ENCODE measurements at places on chromosomes 1 and 21.

GRCh38 chr1:172630868-172631267, 28.0 kb upstream of the FASLG start:
- H3K4me1 ChIP-seq: peaks cover 5% of the 10 kb centered on the region
- no peak overlapping the region for H3K4me3 ChIP-seq
- H3K36me3 ChIP-seq: no peaks in the 10 kb centered on the region

DNA sequence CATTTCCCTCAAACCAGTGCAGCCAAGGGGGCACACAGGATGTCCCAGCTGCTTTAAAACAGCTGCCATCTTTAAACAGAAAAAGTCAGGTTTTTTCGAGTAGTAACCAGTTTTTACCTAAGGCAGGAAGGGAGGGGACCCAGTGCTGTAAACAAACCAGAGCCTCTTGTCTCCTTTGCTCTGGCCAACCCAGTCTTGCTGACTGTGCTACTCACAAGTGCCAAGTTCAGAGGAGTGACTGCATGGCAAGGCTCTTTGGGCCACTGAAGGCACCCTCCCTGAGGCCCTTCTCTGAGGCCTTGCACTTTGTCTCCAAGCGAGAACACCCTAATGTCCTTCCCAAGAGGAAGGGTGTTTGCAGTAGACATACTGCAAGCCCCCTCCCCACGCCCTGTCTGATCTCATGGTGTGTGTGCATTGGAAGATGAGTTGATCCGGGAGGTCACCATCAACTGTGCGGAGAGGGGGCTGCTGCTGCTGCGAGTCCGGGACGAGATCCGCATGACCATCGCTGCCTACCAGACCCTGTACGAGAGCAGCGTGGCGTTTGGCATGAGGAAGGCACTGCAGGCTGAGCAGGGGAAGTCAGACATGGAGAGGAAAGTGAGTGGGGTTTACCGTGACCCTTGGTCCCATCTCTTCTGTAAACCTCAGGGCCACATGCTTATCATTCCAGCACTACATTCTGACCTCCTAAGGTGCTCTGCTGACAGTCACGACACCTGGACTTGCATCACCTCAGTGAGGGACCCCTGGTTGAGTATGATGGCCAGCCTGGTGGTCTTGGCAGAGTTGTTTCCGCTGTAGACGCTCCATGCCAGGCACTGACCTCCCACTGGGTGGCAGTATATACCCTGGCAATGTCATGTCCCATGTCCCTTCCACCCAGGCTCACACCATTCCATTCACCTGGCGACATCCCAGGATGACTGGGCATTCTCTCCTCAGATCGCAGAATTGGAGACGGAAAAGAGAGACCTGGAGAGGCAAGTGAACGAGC, 4.7 kb downstream of the DNALI1 start:
- no peak overlapping the region for H3K27ac ChIP-seq
- DNase-seq: no peak
- H3K4me1 ChIP-seq: no peaks in the 10 kb centered on the region
- peaks cover 17% of the 10 kb centered on the region for H3K36me3 ChIP-seq
- no peak overlapping the region for H3K4me3 ChIP-seq

GRCh38 chr1:152160576-152160975, 1.5 kb upstream of the RPTN start:
- no peaks in the 10 kb centered on the region for H3K27me3 ChIP-seq
- no peak overlapping the region for H3K4me3 ChIP-seq
- no peaks in the 10 kb centered on the region for H3K4me1 ChIP-seq
- H3K36me3 ChIP-seq: no peaks in the 10 kb centered on the region

- peak overlapping the region; percentile 93 for H3K27ac ChIP-seq
- H3K27me3 ChIP-seq: no peaks in the 10 kb centered on the region
- H3K4me3 ChIP-seq: peak overlapping the region; percentile 7
- DNase-seq: no peak
- peaks cover 13% of the 10 kb centered on the region for H3K36me3 ChIP-seq
Measured at GRCh38 chr1:30747033-30748008, 10.3 kb downstream of the LAPTM5 start.

- peak overlapping the region; percentile 8 for H3K27ac ChIP-seq
- no peak for DNase-seq
- H3K4me1 ChIP-seq: peaks cover 17% of the 10 kb centered on the region
- H3K4me3 ChIP-seq: no peak overlapping the region
- H3K27me3 ChIP-seq: no peaks in the 10 kb centered on the region
Measured at GRCh38 chr1:40694353-40694874, 2.9 kb downstream of the NFYC start.

DNA sequence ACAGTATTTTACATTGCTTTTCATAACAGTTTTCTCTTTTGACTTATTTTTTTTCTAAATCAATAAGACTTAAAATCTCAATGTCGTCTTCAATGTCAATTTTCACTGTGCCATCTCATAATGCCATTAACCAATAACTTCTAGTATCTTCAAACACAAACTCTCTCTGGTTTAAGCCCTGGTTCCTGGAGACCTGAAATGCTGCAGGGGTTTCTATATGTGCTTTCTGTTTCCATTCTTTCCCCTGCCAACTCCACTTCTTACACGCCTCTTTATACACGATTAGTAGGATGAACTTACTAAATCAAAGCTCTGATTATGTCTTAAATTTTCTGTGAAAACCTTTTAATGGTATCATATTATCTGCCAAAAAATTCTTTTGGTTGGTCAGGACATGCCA, 191.4 kb downstream of the AMY1C start:
- H3K27ac ChIP-seq: no peak overlapping the region
- no peaks in the 10 kb centered on the region for H3K27me3 ChIP-seq
- no peaks in the 10 kb centered on the region for H3K36me3 ChIP-seq

GRCh38 chr1:17359808-17360207, 12.2 kb upstream of the PADI6 start:
- no peaks in the 10 kb centered on the region for H3K36me3 ChIP-seq
- no peaks in the 10 kb centered on the region for H3K4me1 ChIP-seq
- no peak overlapping the region for H3K27ac ChIP-seq
- H3K4me3 ChIP-seq: no peak overlapping the region

DNA sequence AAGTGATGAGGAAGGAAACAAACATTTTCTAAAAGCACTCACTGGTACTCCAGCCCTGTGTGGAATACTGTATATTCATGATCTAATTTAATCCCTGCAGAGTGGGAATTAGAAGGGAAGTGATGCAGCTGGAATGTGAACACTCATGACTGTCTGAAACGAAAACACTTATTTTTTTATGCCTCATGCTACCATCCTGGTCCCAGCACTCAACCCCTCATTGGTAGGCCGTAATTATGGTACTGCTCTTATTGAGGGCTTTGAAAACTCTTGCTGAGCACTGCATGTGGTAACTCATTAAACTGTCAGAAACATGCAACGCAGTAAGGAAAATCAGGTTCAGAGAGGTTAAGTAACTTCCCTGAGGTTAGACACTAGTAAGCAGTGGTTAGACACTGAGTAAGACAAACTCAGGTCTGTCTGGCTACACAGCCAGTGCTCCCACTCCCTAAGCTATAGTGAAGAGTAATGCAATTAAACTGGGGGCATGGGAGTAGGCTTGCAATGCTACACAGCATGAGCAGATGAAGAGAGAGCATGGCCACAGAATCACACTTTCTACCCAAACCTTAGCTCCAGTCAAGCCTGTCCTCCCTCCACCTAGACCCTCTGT, 17.3 kb upstream of the TNFSF4 start:
- H3K4me3 ChIP-seq: no peak overlapping the region
- H3K36me3 ChIP-seq: no peaks in the 10 kb centered on the region
- no peak for DNase-seq
- H3K27ac ChIP-seq: no peak overlapping the region
- H3K4me1 ChIP-seq: no peaks in the 10 kb centered on the region
- no peaks in the 10 kb centered on the region for H3K27me3 ChIP-seq

DNA sequence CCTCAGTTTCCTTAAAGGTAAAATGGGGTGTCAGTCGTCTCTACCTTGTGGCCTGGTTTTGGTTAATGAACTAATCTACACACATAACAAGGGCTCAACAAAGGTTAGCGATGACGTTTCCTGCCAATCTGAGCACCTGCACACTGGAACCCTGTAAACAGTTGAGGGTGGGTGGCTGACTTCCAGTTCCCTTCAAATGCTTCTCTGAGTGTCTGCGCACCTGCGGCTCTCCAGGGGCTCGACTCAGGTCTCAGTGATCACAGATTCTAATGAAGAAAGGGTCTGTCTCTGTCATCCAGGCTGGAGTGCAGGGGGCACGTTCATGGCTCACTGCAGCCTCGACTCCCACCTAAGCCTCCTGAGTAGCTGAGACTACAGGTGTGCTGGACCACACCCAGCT, 3.3 kb upstream of the AGPAT3 start:
- no peak for DNase-seq
- H3K27me3 ChIP-seq: no peaks in the 10 kb centered on the region
- H3K4me3 ChIP-seq: no peak overlapping the region
- no peaks in the 10 kb centered on the region for H3K36me3 ChIP-seq

DNA sequence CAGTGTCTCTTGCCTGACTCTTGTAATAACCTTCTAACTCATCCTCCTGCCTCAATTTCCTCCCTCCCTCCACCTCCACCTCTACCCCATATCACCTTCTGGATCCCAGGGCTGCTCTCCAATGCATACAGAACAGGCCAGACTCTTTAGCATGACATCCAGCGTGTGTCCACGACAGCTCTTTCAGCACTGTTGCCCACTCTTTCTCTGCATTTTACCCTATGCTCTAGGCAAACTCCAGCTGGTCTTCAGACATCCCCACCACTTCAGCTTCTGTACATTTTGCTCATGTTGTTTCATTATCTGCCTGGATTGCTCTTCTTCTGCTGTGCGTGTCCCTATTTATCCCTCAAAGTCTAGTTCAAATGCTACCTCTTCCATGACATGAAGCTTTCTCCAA, 4.8 kb downstream of the INKA2 start:
- H3K27ac ChIP-seq: no peak overlapping the region
- DNase-seq: no peak

DNA sequence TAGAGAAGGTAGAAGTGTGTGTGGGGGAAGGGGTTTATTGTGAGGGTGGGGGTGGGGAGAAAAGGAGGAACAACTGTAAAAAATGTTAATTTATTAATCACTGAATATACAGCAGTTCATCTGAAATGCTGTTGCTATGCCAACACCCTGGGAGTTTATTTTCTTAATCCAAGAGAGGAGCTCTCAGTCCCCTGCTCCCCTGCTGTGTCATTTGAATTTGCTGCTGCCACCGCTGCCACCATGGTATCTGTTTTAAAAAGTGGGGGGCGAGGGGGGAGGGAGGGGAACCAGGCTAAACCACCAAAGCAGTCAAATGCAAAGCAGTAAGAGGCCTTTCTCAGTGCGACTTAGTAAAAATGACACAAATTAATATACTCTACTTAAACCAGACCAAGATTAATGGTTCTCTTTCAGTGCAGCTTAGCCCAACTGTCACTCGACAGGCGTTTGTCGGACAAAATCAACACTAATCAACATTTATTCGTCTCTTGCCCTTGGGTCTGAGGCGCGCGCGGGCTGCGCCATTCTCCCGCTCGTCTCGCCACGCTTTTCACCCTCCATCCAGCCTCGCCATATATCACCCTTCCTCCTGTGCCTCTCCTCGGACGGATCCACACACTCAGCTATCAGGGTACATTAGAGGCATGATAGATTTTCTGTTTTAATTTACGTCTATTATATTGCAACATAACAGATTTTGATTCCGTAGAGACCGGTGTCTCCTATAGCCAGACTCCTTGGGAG, 76.2 kb downstream of the PBX1 start:
- H3K27me3 ChIP-seq: no peaks in the 10 kb centered on the region

GRCh38 chr1:75099581-75099980, 34.6 kb upstream of the LHX8 start:
- no peak overlapping the region for H3K4me3 ChIP-seq
- H3K27ac ChIP-seq: no peak overlapping the region
- DNase-seq: no peak
- no peaks in the 10 kb centered on the region for H3K27me3 ChIP-seq
- H3K36me3 ChIP-seq: no peaks in the 10 kb centered on the region

DNA sequence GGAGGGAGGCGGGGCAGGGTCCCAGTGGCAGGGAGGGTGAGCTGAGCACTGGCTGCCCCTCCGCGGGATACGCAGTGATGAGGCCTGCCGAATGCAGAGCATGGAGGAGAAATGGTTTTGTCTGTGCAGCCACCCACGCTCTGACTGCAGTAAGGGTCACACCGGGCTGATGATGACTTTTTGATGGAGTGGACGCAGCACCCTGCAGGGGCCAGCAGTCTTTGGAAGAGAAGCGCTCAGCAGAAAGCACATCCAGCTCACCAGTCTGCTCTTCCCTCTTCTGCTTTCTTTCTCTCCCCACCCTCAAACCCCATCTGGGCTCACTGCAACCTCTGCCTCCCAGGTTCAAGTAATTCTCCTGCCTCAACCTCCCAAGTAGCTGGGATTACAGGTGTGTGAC, 61.9 kb upstream of the ATP1A1 start:
- H3K36me3 ChIP-seq: no peaks in the 10 kb centered on the region
- H3K4me1 ChIP-seq: no peaks in the 10 kb centered on the region
- H3K27me3 ChIP-seq: no peaks in the 10 kb centered on the region
- no peak for DNase-seq
- H3K27ac ChIP-seq: no peak overlapping the region

DNA sequence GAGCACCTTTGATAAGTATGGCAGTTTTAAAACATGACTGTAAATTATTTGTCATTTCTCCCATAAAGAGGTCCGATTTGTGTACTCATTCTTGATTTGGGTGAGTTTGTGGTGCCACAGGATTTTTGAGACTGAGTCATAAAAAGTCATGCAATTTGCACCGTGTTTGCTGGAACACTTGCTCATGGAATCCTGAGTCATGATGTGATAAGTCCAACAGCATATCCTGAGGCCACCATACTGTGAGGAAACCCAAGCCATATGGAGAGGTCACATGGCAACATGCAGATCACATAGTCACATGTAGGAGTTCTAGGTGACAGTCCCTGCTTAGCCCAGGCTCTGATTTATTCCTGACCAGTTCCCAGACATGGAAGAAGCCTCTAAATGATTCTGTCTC, 40.8 kb upstream of the PRRX1 start:
- H3K27me3 ChIP-seq: no peaks in the 10 kb centered on the region
- H3K36me3 ChIP-seq: no peaks in the 10 kb centered on the region
- no peak overlapping the region for H3K4me3 ChIP-seq
- H3K27ac ChIP-seq: no peak overlapping the region
- no peak for DNase-seq

DNA sequence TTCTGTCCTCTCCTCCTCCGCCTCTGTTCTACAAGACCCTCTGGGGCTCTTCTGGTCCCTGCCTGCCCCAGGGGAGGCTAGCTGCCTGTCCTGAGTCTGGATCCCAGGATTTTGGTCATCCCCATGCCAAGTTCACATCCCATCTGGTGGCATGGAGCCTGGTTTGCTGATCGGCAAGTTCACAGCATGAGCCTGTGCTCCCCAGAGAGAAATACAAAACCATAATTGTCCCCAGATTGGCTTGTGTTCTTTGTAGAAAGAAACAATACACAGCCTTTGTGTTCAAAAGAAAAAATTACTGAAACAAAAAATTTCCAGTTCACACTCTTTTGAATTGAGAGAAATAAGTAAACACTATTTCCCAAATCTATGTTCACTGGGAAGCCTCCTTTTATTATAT, 149.4 kb upstream of the ZC3H12A start:
- no peak overlapping the region for H3K4me3 ChIP-seq
- H3K4me1 ChIP-seq: no peaks in the 10 kb centered on the region
- no peak for DNase-seq
- H3K27me3 ChIP-seq: peaks cover 3% of the 10 kb centered on the region
- H3K27ac ChIP-seq: no peak overlapping the region
